Stimulated activated CD4-positive, alpha-beta T cell treated with anti-CD3 and anti-CD28 coated beads, Interleukin-1b, Interleukin-23, amount 100 ng/mL, for 1 hour (primary cell): ENCODE measurements at places on chromosomes 11 and 22.

DNA sequence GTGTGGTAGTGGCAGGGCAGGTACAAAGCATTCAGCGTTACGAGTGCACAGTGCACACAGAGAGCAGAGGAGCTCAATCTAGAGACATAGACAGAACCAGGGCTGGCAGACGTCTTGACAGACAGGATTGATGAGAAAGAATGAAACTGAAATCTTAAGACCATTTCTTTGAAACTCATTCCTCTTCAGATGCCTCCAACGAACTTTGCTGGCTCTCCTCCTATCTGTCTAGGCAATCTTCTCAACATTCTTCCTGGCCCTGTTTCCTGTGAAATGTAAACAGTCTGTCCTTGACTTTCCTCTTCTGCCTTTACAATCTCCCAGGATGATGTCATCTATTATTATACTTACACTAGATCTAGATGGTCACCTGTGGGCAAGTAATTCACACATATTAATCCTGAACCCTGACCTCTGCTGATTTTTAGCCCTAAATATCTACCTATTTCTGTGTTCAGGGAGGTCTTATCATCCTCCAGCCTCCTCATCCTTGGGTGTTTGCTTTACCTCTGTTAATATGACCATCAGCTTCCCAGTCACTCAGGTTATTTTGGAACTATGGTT is 119.5 kb downstream of the ENTHD1 start:
- DNase-seq, result no peak

GRCh38 chr11:44246726-44247125 is 63.2 kb downstream of the ALX4 start:
- DNase-seq, result no peak

DNA sequence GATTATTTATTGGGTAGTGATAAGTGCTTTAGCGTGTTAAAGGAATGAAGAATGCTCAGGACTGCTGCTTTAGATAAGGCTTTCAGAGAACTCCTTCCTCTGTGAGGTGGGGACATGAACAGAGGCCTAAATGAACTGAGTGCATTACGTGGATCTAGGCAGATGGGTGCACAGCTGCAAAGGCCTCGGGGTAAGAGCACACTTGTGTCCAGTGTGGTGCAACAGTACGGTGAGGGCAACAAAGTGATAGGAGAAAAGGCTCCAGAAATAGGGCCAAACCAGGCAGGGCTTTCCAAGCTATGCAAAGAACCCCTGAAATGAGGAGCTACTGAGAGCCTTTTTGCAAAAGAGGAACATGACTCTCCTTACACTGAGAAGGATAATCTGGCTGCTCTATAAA is 45.3 kb upstream of the ARHGAP32 start:
- DNase-seq, result no peak

DNA sequence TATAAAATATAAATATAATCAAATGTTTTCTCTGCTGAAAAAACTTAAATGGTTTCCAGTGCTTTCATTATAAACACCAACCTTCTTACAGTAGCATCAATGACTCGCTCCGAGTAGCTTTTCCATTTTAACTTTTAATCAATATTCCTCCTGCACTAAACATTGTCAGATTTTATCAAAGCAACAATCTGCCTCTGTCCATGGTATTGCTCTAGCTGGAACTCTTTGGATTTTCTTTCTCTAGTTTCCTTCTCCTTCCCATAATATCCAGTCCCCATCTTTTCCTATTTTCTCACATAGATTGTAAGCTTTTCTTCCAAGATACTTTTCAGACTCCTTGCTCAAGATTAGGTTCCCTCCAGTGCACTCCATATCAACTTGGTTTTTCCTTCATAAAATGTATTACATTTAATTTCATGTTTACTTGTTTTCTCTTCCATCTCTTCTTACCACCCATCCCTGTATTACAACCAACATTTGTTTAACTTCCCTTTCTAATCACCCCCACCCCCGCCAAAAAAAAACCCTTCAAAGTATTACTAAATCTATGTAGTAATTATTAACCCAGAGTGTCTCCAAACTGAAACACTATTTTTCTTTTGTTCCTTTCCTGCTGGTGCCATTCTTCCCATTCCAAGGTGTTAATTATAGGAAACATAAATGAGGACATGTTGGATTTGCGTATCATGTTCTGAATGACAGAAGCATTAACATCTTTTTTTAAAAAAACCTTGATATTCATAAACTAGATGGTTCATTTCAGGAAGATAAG is 716.5 kb downstream of the NELL1 start:
- DNase-seq, result no peak

DNA sequence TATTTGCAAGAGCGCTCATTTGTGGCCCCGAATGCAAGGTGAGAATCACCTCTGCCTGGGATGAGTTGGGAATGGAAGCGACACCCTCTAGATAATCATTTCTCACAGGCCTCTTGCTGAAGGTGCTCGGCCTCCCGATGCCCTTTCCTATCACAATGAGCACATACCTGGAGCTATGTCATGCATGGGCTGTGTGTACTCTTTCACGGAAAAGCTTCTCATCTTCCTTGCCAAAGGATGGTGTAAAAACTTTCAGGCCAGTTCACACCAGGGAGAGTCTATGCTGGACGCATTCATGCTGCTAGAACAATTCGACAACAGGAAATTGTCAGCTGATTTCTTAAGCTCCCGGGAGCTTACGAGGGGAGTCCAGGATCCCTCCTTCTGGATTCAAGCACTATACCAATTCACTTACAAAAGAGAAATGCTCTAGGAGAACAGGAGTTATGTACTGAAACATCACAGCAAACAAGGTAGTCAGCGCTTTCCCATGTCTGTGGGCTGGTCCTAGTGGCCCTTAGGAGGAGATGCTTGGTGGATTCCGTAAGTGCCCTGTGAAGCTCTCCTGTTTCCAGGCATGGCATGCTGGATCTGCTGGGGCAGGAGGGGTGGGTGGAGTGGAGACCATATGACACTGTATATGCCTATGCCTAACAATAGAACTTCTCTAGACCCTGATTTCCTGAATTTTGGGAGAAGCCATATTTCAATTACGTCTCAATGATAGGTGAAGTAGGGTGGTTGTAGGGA is 53.1 kb upstream of the B3GAT1 start:
- DNase-seq, result no peak
